ENCODE measurements at places on chromosomes 6 and 20.

DNA sequence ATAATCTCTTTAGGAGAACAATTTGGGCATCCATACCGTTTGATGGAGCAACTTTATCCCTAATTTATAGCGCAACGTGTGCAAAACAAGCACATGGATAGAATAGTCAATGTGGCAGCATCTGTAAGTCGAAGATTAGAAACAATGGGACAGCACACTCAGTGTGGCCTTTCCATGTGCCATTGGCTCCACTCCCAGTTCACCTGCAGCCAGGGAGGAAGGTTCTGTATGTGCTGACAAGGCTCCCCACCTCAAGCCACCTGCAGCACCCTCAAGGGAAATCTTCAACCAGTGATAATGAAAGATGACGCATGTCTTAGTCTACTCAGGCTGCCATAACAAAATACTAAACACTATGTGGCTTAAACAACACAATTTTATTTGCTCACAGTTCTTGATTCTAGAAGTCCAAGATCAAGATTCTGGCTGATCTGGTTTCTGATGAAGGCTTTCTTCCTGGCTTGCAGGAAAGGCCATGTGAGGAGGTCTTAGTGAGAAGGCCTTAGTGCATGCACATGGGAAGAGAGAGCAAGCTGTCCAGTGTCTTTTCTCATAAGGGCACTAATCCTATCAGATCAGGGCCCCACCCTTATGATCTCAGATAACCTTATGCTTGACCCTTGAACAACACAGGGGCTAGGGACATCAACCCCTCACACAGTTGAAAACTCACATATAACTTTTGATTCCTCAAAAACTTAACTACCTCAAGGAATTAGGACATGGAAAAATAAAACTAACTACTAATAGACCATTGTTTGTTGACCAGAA, 34.9 kb upstream of the SHLD1 start:
- no peak for DNase-seq

DNA sequence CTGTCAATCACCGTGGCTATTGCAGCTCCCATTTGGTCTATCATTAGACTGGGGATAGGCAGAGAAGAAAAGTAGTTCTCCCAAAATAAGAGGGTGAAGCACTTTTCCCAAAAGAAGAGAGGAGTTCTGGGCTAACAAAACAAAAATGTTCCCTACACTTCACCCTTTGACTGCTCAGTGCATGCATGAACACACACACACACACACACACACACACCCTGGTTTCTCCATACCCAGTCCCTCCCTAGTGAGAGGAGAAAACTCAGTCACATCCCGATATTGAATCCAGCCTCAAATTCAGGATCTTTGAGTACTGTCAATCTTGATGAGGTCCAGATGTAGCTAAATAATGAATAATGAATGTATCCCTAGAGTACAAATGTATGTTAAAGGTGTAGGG, 4.6 kb upstream of the TBPL1 start:
- no peak for DNase-seq

DNA sequence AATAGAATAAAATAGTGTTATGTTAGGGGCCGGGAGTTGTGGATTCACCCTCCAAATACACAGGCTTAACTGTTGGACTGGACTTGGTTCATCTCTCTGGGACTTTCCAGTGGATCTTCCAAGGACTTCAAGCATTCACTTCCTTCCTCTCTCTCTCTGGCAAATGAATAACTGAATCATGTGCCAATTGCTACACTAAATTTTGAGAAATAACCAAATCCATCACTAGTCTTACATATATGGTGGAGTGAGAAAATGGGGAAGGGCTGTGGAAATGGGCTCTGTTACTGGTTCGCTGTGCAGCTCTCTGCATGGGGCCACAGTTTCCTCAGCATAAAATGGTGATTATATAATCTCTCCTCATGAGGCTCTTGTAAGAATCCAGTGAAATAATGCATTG, 6.8 kb upstream of the KIAA1755 start:
- no peak for DNase-seq

- DNase-seq: no peak
Observed at GRCh38 chr6:25008707-25009392, 73.1 kb upstream of the RIPOR2 start.

GRCh38 chr6:28776269-28777146, 147.3 kb downstream of the TRIM27 start:
- DNase-seq: no peak

DNA sequence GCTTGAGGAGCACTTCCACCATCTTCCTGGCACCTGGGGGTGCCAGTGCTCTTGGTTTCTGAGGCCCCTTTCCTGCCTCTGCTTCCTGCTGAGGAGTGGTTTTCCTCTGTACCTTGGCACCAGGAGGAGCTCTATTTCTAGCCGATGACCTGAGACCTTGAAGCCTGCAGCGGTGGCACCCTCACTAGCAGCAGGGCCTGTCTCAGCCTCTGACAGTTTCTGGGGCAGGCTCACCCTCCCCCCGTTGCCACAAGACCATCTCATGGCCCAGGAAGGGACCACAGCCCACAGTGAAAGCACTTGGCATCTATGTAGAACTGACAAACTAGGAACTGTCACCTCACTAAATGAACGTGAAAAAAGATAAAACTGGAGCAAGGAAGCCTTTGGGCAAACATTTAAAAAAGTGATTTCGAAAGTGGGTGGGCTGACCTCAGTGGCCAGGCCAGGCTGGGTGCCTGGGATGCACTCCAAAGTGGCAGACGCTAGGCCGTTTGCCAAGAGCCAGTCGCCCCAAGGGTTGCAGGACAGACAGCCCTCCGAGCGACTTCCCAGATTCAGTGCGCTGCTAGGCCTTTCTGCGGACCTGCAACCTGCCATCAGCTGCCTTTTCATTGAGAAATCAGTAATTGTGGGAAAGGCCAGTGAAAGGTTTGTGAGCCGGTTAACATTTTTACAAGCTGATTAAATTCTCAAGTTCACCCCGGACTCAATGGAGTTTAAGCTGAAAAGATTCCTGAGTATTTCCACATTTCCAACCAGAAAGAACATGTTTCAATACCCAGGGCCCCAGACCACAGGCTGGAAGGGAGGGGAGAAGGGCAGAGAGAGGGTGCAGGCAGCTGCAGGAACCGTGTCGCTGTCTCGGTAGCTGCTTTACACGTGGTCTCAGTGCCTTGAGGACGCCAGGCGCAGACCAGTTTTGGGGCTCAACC, 303.7 kb downstream of the ESR1 start:
- no peak for DNase-seq

DNA sequence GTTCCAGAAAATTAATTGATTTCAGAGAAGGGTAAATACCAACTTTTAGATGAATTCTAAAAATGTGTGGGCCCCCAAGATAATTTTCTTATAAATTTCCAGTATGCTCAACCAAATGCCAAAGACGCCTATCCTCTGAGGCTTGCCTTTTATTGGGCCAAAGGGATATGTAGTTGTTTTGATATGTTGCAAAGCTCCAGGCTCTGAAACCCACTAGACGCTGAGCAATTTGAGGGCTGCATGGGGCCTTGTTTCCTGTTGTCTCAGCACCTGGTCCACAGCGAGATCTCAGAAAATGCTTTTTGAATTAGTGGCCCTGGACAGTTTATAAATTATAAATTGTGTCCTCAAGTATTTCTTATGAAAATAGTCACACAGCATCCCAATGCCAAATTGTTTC, 397.2 kb downstream of the SAMD5 start:
- DNase-seq: no peak

- DNase-seq: no peak
Observed at GRCh38 chr6:17580518-17581048, 19.5 kb upstream of the FAM8A1 start.

DNA sequence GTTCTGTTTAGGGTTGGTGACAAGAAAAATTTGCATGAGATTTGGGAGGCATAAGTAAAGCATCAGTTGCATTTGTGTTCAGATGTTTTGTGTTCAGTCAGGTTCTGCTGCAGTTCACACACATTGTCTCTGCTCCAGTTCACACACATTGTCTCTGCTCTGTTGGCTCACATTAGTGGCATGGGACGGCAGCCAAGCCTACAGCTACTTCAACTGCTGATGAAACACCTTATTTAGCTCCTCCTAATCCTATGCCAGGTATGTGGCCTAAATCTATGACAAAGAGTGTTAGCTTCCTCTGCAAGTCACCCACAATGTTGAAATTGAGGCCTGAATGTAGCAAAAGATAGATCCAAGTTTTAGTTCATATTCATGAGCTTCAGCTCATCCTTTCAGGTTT, 278.1 kb upstream of the SYNCRIP start:
- DNase-seq: no peak

GRCh38 chr6:139364302-139364981, 10.0 kb downstream of the CITED2 start:
- DNase-seq: no peak

Data from non-pigmented ciliary epithelial cell (primary cell).